ENCODE measurements at places on chromosomes 7 and 10. TPM values are rescaled to one million over a fixed set of nuclear protein-coding genes. Genes with fewer than 3 reads are reported as not detected.

GRCh38 chr10:79555354-79556309 is 4.6 kb downstream of the SFTPA2 start:
- no peak overlapping the region for H3K27ac ChIP-seq
- no peaks in the 10 kb centered on the region for H3K36me3 ChIP-seq
- no peaks in the 10 kb centered on the region for H3K27me3 ChIP-seq
- H3K4me3 ChIP-seq = no peak overlapping the region

DNA sequence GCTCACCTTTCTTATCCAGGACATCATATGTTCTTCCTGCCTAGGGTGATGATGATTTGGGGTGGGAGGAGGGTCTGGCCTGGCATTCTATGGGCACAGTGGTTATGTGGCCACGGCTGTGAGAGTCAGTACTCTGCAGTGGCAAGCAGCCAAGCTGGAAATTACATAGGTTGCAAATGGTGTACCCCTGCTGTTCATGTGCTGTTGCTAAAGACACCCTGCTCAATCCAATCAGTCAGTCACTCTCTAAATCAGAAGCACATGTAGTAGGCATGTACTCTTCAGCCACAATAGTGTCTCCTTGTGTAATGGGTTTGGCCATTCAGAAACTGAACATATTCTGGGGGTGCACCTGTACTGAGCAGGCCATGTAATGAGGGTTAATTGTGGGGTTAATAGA is 449.1 kb upstream of the ANKRD30A start:
- H3K4me3 ChIP-seq = no peak overlapping the region
- H3K27ac ChIP-seq = no peak overlapping the region
- H3K4me1 ChIP-seq = no peaks in the 10 kb centered on the region
- DNase-seq = no peak
- H3K27me3 ChIP-seq = no peaks in the 10 kb centered on the region
- no peaks in the 10 kb centered on the region for H3K36me3 ChIP-seq

DNA sequence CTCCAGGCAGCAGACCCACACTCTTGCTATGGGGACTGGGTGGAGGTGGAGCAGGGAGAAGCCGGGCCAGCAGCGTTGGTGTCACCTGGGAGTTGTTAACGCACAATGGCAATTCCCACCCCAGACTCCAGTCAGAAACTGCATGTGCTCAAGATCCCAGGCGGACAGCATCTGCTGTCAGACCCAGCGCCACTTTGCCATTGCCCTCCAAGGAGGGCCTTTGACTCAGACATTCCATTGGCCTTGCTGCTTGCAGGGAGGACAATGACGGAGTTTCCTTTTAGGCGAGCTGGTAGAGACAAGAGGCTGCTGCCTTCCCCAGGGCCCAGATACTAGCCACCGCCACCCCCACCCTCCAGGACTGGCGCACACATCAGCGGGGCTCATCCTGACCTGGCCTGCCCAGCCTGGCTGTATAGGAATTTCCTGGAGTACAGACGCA is 34.5 kb downstream of the ZNF775 start:
- no peaks in the 10 kb centered on the region for H3K27me3 ChIP-seq
- H3K27ac ChIP-seq = no peak overlapping the region
- H3K36me3 ChIP-seq = no peaks in the 10 kb centered on the region
- H3K4me1 ChIP-seq = no peaks in the 10 kb centered on the region
- no peak overlapping the region for H3K4me3 ChIP-seq
- no peak for DNase-seq

- H3K4me1 ChIP-seq = no peaks in the 10 kb centered on the region
- no peaks in the 10 kb centered on the region for H3K27me3 ChIP-seq
- H3K36me3 ChIP-seq = no peaks in the 10 kb centered on the region
- no peak for DNase-seq
Observed at GRCh38 chr7:123770378-123770777, 21.6 kb upstream of the WASL start.

The CALHM3 gene
- total RNA-seq = not detected

The PLAU gene
- 1.6 TPM for total RNA-seq

The TAS2R4 gene
- 0.62 TPM for total RNA-seq

The HOXA3 gene
- total RNA-seq = not detected

Data from CD8-positive, alpha-beta memory T cell (primary cell).